ENCODE measurements at places on chromosomes 1 and 21. TPM values are rescaled to one million over a fixed set of nuclear protein-coding genes. Genes with fewer than 3 reads are reported as not detected.

The CNST gene
- total RNA-seq = 14.7 TPM

DNA sequence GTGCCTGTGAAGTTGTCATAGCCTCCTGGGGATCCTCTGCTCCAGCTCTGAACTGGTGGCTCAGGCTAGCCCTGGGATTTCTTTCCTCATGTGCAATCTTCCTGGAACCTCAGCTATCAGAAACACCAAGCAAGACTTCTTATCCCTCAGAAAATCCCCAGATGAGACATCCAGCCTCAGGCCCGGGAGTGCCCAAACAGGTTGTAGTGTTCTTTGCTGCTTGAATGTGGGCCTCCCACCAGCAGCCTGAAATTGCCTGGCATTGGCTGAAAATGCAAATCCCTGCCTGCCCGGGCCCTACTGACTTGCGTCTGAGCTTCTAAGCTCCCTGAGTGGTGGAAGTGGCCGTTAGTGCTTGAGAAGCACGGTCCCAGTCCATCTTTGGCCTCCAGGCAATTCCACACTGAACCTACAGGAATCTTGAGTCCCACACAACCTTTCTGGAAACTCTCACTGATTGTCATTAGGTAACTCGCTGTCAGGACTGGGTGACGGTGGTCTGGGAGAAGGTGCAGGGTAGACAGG lies 146.8 kb downstream of the ZBTB18 start:
- DNase-seq = no peak

The TTC22 gene
- total RNA-seq = 0.15 TPM

DNA sequence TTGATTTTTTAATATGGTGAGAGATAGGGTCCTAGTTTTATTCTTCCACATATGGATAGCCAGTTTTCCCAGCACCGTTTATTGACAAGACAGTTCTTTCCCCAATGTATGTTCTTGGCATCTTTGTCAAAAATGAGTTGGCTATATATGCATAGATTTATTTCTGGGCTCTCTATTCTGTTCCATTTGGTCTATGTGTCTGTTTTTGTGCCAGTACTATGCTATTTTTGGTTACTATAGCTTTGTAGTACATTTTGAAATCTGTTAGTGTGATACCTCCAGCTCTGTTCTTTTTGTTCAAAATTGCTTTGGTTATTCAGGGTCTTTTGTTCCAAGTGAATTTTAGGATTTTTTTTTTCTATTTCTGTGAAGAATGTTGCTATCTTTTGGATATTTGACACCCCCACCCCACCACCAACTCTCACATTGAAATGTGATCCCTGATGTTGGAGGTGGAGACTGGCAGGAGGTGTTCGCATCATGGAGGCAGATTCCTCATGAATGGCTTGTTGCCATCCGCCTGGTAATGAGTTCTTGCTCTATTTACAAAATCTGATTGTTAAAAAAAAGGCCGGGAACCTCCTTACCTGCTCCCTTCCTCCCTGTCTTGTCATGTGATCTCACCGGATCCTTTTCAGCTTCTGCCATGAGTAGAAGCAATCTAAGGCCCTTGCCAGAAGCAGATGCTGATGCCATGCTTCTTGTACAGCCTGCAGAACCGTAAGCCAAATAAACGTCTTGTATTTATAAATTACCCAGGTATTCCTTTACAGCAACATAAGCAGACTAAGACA lies 54.8 kb upstream of the KRTAP19-8 start:
- no peak for DNase-seq

GRCh38 chr1:6686294-6686693 lies 15.3 kb downstream of the DNAJC11 start:
- no peak for DNase-seq

- DNase-seq = no peak
These were observed 177.9 kb downstream of the CDC42BPA start for GRCh38 chr1:227140376-227140775.

All from M059J (cell line).